CD4-positive, CD25-positive, alpha-beta regulatory T cell (primary cell): ENCODE measurements at places on chromosomes 3 and 15. TPM values are rescaled to one million over a fixed set of nuclear protein-coding genes. Genes with fewer than 3 reads are reported as not detected.

- no peak overlapping the region for H3K27ac ChIP-seq
- no peaks in the 10 kb centered on the region for H3K27me3 ChIP-seq
- H3K4me3 ChIP-seq: no peak overlapping the region
- H3K36me3 ChIP-seq: no peaks in the 10 kb centered on the region
These were observed 4.1 kb upstream of the GCSAM start for GRCh38 chr3:112136959-112137693.

GRCh38 chr3:81735334-81735733, 26.1 kb downstream of the GBE1 start:
- no peaks in the 10 kb centered on the region for H3K27me3 ChIP-seq
- H3K4me1 ChIP-seq: no peaks in the 10 kb centered on the region

- no peaks in the 10 kb centered on the region for H3K36me3 ChIP-seq
- H3K4me1 ChIP-seq: no peaks in the 10 kb centered on the region
- no peaks in the 10 kb centered on the region for H3K27me3 ChIP-seq
- H3K4me3 ChIP-seq: no peak overlapping the region
- no peak overlapping the region for H3K27ac ChIP-seq
- no peak for DNase-seq
These were observed 169.3 kb downstream of the ADAMTS9 start for GRCh38 chr3:64518496-64518895.

DNA sequence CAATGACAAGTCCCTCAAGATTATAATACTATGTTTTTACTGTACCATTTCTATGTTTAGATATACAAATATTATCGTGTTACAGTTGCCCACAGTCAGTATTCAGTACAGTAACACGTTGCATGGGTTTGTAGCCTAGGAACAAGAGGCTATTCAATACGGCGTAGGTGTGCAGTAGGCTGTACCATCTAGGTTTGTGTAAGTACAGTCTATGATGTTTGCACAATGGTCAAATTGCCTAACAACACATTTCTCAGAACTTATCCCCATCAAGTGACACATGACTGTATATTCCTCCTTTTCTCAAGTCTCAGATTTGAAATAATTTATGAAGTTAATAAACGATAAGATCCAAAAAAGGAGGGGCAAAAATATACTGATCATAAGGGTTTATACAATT, 21.7 kb downstream of the ZDHHC3 start:
- H3K4me1 ChIP-seq: no peaks in the 10 kb centered on the region
- DNase-seq: no peak
- H3K27me3 ChIP-seq: no peaks in the 10 kb centered on the region
- no peak overlapping the region for H3K4me3 ChIP-seq

GRCh38 chr3:36680952-36681351, 83.4 kb downstream of the DCLK3 start:
- peaks cover 2% of the 10 kb centered on the region for H3K27me3 ChIP-seq
- DNase-seq: no peak
- H3K27ac ChIP-seq: no peak overlapping the region
- H3K4me1 ChIP-seq: no peaks in the 10 kb centered on the region

The OR5K2 gene
- not detected for total RNA-seq

The CCDC54 gene
- not detected for total RNA-seq
